ENCODE measurements at places on chromosomes 6 and 20.

DNA sequence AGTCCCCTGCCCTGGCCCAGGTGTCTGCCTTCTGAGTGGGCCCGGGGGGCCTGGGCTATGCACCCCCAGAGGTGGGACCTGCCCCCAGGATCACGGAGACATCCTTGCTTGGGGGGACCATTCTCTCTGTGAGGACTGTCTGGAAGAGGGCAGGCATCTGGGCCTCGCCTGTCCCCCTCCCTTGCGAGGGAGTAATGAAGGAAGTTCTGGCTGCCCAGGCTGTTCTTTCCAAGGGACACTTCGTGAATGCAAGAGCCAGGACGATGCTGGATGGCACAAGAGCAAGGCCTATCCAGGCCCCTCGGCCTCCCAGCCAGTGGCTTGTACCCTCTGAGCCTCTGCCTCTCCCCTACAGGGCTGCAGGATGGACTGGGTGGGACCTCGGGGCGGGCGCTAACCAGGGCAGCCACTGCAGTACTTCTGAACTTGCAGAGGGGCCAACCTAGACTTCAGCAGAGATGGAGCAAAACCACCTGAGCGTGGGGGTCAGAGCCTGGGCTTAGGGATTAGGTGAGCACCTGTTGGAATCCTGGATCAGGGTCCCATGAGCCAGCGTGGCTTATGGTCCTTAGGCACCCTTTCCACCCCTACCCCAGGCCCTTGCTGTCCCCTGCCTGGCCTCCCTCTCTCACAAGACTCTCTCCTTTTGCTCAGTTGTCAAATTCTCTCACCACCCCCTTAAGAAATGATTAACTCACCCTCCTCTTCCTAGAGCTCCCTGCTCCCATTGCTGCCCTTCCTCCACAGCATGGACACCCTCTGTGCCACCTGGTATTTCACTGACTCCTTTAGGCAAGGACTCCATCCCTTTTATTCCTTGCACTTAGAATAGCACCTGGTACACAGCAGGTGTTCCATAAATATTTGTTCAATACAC lies 53.2 kb downstream of the CTCFL start:
- DNase-seq = no peak

DNA sequence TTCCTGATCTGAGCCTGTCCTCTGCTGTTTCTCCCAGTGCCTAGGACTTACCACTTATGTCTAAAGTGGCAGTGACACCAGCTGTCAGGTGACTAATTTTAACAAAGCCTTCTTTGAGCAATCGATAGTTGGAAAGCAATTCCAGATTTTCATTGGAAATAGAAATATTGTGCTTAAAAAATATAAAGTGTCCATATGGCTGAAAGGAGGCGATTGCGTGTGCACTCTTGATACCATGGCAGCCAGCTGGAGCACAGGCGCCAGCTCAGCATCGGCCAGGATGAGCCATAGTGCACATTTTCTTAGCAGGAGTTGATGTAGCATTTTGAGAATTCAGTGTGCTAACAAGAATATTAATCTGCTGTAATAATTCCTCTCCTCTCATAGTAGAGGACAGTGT lies 70.0 kb downstream of the LRRC1 start:
- DNase-seq = no peak

DNA sequence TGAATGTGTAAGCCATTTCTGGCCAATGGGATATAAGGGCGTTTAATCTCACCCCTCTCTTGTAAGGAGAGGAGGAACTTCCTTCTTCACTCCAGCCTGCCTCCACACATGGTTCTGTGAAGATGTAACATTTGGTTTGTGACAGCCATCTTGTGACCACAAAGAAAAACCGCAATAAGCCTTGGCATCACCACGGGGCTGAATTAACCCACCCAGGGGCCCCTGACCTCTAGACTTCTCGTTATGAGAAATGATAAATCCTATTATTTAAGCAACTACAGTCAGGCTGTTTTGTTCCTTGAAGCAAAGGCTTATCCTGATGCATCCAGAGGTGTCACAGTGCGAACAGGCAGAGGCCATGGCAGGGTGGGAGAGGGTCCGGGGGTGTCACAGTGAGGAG lies 139.7 kb downstream of the CDC5L start:
- peak; percentile 63 for DNase-seq

GRCh38 chr6:103826209-103826608 lies 1033.5 kb downstream of the HACE1 start:
- no peak for DNase-seq

- DNase-seq = no peak
These were observed 151.6 kb upstream of the KCNG1 start for GRCh38 chr20:51174536-51174935.

DNA sequence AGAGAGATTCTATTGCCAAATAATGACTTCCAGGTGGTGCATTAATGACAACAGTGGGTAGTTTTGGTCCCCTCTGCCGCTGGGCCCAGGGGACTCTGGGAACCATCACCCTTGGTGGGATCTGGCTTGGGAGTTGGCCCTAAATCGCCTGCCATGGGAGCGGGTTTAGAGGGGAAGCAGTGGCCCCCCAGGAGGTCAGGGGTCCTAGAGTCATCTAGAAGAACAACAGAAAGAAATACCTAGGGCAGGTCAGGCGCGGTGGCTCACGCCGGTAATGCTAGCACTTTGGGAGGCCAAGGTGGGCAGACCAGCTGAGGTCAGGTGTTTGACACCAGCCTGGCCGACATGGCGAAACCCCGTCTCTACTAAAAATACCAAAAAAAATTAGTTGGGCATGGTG lies 17.8 kb upstream of the ARFGEF2 start:
- DNase-seq = no peak

- DNase-seq = no peak
These were observed 70.4 kb upstream of the CST7 start for GRCh38 chr20:24878657-24879056.

- DNase-seq = no peak
These were observed 101.7 kb upstream of the FOXA2 start for GRCh38 chr20:22686097-22686496.

- DNase-seq = no peak
These were observed 441.7 kb upstream of the JARID2 start for GRCh38 chr6:14804001-14804784.

DNA sequence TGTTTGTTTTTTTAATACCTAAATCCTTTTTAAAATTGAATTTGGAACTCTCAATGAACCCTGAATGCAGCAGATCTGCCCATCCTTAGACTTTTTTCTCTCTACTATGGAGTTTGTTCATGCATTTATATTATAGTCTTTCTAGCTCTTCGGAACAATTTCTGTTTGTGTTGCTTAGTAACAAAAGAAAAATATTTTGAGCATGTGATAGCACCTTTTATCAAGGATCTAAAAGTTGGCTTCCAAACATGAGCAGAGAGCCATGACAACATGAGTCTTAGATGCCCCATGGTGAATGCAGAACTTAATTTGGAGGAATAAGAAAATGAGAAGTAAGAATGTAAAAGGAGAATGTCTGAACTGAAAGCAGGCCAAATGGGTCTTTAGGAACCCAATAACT lies 133.7 kb downstream of the EDN1 start:
- DNase-seq = no peak

DNA sequence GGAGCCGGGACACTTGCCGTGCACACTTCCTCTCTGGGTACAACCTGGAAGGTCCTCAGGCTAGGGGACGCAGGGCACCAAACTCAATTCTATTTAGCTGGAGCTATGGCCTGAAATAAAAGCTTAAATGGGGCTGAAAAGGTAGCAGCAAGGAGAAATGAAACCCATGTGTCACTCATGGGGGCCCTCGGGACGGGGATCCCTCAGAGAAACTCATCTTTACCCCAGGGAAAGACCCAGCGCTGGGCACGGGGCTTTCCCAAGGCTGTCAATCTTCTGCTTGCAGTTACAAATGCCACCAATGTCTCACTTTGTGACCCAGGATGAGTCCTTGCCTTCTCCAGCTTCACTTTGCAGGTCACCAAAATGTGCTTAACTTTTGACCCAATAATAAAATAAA lies 16.5 kb downstream of the SNAI1 start:
- no peak for DNase-seq

GRCh38 chr20:363319-364078 lies 16.6 kb downstream of the NRSN2 start:
- no peak for DNase-seq

GRCh38 chr6:22789315-22789714 lies 219.9 kb downstream of the HDGFL1 start:
- no peak for DNase-seq

GRCh38 chr6:105200133-105200730 lies 20.4 kb upstream of the POPDC3 start:
- no peak for DNase-seq

DNA sequence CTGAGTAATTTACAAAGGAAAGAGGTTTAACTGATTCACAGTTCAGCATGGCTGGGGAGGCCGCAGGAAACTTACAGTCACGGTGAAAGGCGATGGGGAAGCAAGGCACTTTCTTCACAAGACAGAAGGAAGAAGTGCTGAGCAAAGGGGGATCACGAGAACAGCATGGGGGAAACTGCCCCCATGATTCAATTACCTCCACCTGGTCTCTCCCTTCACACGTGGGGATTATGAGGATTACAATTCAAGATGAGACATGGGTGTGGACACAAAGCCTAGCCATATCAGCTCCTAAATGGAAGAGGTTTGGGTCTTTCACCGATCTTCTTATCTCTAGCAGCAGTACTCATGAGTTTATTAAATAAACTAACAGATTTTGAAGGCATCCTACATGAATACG lies 152.9 kb upstream of the RUNX2 start:
- no peak for DNase-seq

- DNase-seq = no peak
These were observed 802 bp downstream of the PEX7 start for GRCh38 chr6:136823128-136823660.

DNA sequence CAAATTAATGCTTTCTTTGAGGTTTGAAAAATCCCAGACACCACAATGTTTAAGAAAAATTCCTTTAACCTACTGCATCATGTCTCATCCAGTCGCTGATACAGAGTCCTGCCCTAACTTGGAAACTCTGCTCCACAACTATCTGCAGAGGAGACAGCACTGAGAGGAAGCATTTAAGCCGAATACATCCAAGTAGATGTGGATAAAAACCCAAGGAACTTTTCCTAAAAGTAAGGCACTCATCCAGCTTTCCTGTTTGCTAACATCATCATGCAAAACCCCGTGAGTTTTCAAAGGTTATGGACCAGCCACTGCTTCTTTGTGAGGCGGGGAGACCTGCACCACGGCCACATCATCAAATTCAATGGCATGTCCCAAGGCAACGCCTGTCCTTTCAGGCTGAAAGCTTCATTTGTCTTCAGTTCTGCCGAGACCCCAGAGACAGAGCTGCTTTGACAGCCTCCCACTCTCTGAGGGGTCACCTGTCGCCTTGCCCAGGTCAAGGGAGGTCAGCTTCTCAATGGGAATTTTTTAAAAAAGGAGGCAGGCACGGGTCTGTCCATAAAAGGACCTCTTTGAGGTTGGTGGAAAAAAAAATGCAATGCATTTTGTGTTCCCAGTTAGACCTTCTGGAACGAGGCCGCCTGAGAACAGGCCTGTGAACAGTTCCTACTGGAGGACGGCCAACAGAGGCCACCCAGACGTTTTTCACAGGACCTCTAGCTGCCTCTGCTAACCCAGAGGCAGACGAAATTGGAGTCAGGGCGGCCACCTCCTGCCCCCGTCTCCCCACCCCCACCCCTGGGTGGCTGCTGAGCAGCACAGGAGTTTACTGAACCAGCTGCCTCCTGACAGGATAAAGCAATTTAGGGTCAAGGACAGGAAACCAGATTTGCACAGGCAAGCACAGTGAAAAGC lies 142.5 kb upstream of the HDDC2 start:
- DNase-seq = no peak

DNA sequence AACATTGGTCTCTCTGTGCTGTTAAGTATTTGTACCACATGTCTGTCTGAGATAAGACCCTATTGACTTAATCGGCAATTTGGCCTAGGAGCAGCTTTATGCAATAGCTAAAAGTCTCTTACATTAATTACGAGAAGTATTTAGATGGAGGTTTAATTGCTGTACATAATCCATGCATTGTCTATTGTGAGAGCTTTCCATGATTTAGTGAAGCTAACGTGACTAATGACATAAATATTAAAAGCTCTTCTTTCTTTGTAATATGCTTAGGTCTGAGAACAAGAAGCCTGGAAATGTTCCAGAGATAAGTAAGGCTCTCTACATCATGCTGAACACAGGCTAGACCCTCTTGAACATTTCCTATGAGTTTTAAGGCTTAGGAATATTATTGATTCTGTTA lies 32.7 kb upstream of the FAM83B start:
- DNase-seq = no peak

DNA sequence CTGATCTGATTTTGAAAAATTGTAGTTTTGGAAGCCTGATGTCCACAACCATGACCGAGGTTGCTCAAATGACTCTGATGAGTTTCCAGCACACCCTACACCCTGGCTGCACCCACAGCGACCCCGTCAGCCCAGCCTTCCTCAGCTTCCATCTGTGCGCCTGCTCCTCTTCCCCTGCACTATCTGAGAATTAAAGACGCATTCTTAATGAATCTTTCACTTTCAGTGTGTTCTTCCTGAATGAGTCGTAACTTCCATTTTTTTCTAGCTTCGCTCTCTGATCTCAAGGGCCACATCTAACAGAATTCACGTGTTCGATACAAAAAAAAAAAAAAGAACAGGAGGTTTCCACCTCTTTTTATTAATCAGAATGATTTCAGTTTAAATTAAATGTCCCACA lies 21.3 kb upstream of the RREB1 start:
- no peak for DNase-seq

DNA sequence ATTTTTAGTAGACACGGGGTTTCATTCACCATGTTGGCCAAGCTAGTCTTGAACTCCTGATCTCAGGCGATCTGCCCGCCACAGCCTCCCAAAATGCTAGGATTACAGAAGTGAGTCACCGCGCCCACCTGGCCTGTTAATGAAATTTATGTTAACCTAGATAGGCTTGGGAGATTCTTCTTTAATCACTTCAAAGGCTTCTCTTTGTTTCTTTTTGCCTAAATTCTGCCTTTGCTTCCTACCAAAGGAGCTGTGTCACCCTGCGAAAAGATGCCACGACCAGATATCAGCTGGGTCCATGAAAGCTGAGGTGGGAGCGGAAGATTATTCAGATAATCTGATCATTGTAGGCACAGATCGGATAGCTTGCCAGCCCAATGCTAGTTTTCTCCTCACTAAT lies 75.3 kb downstream of the GMPR start:
- no peak for DNase-seq

DNA sequence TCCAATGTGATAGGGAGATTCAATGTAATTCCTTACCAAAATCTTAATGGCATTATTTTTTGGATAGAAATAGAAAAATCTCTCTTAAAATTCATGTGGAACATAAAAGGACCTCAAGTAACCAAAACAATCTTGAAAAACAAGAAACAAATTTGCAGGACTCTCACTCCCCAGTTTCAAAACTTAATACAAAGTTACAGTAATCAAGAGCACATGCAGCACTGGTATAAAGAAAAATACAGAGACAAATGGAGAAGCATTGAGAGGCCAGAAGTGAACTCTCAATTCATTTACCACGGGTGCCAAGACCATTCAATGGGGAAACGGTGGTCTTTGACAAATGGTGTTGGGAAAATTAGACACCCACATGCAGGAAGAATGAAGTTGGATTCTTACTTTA lies 7.8 kb upstream of the TSBP1 start:
- DNase-seq = no peak

GRCh38 chr6:84249724-84250123 lies 22.3 kb upstream of the CEP162 start:
- DNase-seq = no peak
